ENCODE measurements at places on chromosomes 11 and 22.
A peak's percentile ranks its signal among the peaks of the same experiment; 100 is the strongest.

- no peak for DNase-seq
Observed at GRCh38 chr22:37632174-37633088, 7.0 kb upstream of the SH3BP1 start.

DNA sequence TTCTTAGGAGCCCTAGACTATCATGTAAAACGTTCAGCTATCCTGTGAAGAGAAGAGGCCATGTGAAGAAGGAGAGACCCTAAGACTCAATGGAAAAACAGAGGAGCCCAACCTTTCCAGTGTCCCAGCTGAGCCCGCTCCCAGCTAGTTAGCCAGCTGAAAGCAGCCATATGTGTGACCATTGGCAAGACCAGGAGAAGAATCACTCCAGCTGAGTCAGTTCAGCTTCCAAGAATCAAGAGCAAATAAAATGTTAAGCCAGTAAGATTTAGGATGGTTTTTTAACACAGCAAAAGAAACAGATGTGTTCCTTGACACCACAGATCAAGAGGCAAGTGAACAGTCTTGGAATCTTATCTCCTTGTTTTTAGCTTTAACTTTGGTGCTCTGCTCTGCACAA is 108.0 kb downstream of the CCDC81 start:
- DNase-seq, result no peak

DNA sequence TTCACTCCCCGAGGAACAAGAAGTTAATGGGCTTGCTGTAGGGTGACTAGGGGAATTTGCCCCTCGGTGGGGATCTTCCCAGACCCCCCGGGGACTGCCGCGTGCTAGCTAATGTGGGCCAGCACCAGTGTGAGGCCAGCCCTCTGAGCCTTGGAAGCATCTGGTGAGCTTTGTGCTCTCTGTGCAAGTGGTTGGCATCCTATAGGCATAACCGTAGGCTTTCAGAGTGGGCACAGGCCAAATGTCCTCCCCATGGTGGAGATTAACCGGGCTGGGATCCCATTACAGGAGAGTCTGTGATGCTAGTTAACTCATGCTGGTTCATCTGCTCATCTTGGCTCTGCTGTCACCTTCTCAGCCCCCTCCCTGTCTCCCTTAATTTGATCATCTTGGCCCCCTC is 125.7 kb downstream of the TRIM29 start:
- no peak for DNase-seq

- DNase-seq, result peak; percentile 31
Observed at GRCh38 chr11:3837793-3838192, 3.0 kb downstream of the RHOG start.

DNA sequence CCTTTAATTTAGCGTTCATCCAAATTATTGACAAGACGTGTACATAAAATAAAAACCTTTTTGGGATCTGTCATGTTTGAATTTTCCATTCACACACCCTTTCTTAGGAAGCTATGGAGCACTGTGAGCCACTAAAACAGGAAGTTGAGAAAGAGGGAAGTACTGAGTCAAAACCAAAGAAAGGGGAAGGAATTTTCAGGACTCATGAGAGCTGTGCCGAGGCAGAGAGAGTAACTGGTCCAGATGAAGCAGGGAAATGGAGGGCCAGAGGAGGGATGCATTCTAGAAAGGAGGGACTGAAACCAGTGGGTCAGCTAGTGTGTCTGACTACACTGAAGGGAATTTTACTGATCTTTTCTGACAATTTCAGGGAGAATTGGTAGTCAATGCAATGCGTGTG is 24.9 kb downstream of the APLP2 start:
- DNase-seq, result no peak

DNA sequence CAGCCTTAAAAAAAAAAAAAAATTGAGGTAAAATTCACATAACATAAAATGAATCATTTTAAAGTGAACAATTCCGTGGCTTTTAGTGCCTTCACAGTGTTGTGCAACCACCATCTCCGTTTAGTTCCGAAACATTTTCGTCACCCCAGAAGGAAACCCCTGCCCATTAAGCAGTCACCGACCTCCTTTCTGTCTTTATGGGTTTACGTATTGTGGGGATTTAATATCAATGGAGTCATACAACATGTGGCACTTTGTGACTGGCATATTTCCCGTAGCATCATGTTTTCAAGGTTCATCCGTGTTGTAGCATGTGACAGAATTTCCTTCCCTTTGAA is 65.5 kb downstream of the BCR start:
- DNase-seq, result no peak

DNA sequence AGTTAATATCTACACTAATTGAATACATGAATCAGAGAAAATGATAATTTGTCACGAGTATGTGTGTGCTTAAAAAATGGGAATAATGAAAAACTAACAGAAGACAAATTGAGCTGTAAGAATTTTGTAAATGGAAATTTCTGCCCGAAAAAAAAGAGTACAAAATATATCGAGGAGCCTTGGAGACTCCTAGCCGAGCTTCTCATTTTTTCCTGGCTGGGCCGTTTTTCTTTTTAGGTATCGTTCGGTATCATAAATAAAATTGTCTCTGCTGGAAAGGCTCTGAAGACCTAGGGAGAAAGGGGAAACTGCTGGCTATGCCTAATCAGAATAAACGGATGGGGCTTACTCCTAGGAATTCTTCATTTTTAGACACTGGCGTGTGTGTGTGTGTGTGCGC is 227.2 kb upstream of the RAG2 start:
- DNase-seq, result no peak

DNA sequence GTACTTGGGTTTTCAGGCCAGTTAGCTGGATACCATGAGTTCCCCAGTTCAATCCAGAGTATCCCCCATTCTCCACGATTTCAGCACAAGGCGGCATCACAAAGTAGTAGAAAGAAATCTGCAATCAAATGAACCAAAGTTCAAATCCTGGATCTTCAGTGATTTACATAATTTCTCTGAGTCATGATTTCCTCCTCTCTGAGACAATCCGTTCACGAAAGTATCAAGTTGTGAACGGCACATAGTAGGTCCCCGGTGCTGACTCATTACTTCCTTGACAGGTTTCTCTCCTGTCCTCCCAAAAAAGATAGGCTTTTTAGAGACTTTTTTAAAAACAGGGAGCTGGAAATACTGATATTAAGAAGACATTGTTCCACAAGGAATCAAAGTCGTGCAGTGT is 69.1 kb upstream of the AKIP1 start:
- DNase-seq, result no peak

- no peak for DNase-seq
Observed at GRCh38 chr22:48098243-48098920, 1335.9 kb downstream of the TBC1D22A start.

DNA sequence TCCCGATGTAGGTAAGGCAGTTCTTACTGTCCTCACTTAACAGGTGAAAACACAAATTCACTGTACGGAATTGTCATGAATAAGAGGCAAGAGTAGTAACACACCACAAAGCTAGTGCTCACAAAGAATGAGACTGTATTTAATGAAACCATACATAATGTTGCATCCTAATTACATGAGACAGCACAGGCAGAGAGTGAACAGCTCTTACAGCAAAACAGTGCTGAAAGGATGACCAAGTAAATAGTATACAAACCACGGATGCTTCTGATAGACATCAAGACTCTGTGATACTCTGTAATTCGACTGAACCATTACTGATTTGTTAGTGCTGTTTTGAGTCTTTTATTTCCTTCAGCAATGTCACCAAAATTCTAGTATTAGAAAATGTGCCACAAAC is 282.3 kb downstream of the TTC28 start:
- DNase-seq, result no peak

DNA sequence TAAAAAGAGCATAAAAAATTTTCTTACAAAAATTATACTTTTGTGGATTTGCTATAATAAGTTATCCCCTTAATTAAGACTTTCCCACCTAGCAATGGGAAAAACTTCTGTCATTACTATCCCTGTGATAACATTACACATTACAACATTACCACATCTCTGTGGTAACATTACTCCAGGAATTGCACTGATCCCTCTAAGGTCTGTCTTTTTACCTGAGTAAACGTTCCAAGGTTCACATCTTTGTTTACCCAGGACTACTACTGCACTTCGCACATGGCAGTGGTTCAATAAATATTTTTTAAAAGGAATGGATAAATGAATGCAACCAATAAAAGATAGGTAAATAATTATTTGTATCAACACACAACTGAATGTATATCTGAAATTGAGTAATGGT is 92.4 kb upstream of the NOX4 start:
- DNase-seq, result no peak

DNA sequence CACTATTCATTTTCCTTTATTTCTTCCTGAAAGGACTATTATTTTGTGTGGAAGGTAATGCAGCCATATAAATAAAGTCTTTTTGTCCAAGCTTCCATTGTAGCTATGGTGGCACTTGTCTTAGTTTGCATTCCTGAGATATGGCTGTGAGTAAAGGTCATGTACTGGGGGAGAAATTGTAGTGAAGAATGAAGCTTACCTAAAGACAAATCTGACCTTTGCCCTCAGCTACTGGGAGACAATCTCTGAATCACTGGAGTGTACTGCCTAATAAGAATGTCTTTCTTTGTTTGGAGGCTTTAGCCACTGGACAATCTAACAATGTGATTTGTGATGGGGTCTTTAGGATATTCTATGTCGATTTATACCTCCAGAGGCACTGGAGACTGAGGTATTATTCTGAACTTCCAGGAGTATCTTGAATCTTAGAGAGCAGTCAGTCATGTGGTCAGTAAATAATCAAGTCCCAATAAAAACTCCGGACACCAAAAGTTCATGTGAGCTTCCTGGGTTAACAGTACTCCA is 39.7 kb upstream of the OR5AK2 start:
- DNase-seq, result no peak

DNA sequence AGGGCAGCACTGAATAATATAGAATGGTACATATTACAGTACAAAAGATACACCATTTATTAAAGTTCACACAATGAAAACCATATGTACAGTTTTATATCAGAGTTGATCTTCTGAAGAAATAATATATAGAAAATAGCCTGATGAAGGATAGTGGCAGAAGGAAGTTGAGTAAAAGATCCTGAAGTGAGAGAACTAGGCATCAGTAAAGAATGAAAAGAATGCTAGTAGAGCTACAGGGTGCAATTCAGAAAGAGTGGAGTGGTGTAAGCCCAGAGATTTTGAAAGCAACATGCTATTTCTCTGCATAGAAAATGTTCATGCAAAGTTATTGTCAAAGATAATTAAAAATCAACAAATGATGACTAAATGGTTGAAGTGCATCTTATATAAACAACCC is 1552.7 kb upstream of the TENM4 start:
- DNase-seq, result peak; percentile 65

GRCh38 chr11:9379041-9379440 is 5.4 kb upstream of the IPO7 start:
- DNase-seq, result no peak

DNA sequence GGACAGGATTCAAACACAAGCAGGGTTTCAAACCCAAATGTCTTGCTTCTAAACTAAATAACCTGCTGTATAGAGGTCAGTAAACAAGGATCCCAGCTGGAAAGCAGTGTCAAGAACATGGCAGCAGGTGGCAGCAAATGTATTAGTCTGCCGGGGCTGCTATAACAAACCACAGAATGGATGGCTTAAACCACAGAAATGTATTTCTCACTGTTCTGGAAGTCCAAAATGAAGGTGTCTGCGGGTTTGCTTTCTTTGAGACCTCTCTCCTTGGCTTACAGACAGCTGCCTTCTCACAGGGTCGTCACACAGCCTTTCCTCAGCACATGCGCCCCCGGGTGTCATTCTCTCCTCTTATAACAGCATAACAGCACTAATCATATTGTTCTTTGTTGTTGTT is 65.1 kb upstream of the LRRC55 start:
- peak; percentile 62 for DNase-seq

GRCh38 chr22:20083157-20083890 is 3.3 kb downstream of the DGCR8 start:
- no peak for DNase-seq

- peak; percentile 57 for DNase-seq
Observed at GRCh38 chr11:86606836-86607481, 65.5 kb downstream of the ME3 start.

Data from fibroblast of upper back skin (primary cell).